ENCODE measurements at places on chromosomes 3 and 15. TPM values are rescaled to one million over a fixed set of nuclear protein-coding genes. Genes with fewer than 3 reads are reported as not detected.

- DNase-seq, result peak; percentile 46
These were observed 19.6 kb upstream of the MOBP start for GRCh38 chr3:39447637-39448483.

GRCh38 chr3:48137425-48137999 is 50.7 kb downstream of the CDC25A start:
- no peak for DNase-seq

DNA sequence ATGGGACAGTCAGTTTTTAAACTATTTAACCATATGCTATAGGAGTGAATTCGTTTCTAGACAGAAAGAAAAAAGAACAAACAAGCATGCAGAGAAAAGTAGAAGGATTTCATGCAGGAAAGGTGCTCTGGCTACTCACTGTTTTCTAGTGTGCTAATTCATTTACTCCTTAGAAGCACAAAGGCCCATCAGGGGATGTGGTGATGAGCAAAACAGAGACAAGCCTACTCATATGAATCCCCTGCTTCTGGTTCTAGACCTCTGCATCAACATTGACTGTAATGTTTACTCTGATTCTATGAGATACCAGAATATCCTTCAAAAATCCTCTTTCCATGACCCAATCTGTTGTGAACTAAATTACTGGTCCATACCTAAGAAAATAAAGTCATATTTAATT is 801.9 kb downstream of the PLOD2 start:
- no peak for DNase-seq

DNA sequence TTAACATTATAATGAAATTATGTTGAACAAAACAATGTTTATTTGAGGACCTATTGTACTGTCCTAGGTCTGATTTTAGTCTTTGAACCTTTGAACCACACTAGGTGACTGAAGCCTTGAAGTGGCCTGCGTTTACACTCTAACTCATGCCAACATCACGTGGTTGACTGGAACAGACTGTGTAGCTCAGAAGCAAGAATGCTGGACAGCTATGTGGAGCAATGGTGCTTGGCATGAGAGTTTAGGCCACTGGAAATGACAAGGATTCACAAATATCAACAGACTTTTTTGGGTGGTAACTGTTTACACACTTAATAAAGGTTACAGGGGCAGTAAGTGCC is 391.5 kb downstream of the RAP2B start:
- no peak for DNase-seq

DNA sequence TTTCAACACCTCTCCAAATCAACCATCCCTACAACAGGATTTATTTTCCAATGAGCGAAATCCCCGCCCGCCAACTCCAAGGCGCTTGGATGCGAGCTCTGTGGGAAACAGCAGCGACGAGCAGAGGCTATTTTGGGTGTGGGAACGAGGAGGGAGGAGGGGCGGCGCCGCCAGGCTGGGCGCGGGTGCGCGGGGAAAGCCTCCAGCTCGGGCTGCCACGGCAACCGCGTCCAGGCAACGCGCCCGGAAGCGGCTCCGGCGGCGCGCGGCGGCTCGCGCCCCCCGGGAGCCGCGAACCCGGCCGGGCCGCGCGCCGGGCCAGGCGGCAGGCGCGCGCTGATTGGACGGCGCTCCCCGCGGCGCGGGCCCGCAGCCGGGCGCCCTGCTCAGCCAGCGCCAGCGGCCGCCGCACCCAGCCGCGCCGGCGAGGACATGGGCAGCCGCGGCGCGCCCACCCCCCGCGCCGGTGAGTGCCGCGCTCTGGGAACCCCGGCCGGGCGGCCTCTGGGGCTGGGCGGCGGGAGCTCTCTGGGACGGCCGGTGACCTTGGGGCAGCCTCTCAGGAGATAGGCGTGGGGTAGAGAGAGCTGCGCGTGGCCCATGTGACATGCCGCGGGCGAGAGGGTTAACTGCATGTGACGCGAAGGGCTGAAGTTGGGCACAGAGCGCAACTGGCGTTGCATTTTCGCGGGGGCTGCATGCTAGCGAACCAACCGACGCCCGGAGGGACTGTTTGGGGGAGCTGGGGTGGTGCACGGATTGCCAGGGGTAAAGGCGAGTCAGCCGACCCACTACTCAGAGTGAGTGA is at the start of gene FAM81A:
Gene FAM81A (plus strand): TSS at position 370 of the 808 bp plus-strand sequence. CDS start 20,441 bp downstream, outside the sequence.
- peak; percentile 72 for DNase-seq

GRCh38 chr3:53023072-53023823 is 22.6 kb downstream of the SFMBT1 start:
- no peak for DNase-seq

Gene GHRL
- polyA plus RNA-seq, result 4.9 TPM

DNA sequence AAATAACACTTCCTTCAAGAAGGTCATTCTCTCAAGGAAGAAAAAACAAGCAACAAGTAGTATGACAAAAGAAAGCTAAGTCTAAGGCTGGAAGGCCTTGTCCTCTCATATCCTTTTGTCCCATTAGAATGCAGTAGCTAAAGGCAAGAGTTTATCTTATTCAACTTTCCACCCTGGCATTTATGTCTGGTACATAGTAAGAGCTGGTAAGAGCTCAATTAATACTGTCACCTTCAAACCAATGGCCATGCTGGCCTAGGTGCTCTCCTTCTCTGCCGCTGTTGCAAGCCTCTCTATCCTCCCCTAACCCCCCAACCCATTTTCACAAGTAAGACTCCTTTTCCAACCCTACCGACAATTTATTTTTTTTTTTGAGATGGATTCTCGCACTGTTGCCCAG is 81.9 kb downstream of the LRRFIP2 start:
- DNase-seq, result no peak

Gene C2CD4B
- not detected for polyA plus RNA-seq

Gene XCR1
- polyA plus RNA-seq, result not detected

GRCh38 chr15:67280217-67280616 is 25.6 kb downstream of the IQCH start:
- DNase-seq, result no peak

- DNase-seq, result no peak
These were observed 506.8 kb downstream of the PDCD6IP start for GRCh38 chr3:34305266-34305665.

DNA sequence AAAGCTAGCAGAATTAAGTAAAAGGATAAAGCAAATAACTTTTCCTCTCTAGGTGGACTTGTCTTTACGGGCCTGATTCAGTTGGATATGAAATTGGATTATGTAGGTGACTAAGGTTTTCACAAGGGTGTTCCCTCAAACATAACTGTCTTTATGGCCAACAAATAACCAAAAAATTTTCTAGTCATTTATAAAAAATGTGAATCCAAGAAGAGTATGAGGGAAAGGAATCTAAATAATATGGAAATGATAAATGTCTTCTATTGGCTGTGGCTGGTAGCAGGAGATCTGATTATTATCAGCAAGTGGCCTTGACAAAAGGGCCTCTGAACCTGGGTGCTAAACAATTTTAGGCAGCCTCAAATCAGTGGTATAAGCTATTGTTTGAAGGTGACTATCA is 594.0 kb upstream of the UBE2E2 start:
- no peak for DNase-seq

- peak; percentile 57 for DNase-seq
These were observed 104.9 kb upstream of the ASB14 start for GRCh38 chr3:57397175-57398026.

- DNase-seq, result no peak
These were observed 471.1 kb downstream of the SHQ1 start for GRCh38 chr3:72376956-72377710.

- no peak for DNase-seq
These were observed 262.1 kb upstream of the SATB1 start for GRCh38 chr3:18687286-18687685.

All from naive B cell (primary cell).